IPS-NIHi11 (cell line): ENCODE measurements at places on chromosomes 5 and 9.

DNA sequence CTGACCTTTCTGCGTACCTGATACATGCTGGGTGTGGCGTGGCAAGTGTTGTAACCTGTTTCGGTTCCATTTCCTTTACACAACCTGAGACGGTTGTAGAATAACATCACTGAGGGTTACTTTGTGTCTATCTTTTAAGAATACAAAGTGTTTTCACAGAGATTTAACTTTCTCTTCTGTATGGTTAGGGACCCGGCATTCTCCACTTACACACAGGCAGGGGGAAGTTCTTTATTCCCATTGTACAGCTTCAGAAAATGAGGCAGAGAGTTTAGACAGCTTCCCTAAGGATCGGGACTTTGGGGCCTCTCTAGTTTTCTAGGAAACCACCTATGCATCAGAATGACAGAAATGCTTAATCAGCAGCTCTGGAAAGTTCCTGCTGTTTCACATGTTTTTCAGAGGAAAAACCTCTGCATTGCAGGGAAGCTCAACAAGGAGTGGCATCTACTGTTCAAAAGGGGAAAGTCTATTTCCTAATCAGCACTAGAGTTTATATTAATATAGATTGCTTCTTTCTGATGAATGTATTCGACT is 41.3 kb downstream of the CAST start:
- DNase-seq: no peak

DNA sequence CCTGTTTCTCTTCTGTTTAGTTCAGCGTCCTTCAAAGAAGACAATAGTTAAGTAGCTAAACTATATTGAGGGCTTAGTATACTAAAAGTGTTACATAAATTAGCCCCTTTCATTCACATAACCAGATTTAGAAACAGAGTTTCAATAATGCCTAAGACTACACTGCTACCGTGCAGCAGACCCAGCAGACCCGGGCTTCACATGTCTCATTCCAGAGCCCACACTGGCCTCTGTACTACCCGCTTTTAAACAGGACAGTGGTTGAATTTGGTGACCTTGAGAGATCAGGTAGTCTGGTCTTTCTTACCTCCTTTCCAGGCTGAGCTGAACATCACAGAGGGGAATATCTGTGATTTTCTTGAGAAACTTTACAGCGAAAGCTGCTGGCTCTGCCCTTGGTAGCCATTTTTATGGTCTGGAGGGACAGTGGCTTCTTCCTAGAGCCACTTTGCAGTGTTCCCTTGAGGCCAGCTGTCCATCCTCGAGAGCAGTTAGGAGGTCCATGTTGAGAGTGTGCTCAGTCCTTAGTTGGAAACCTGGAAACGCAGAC is 56.5 kb downstream of the SLC22A5 start:
- no peak for DNase-seq

DNA sequence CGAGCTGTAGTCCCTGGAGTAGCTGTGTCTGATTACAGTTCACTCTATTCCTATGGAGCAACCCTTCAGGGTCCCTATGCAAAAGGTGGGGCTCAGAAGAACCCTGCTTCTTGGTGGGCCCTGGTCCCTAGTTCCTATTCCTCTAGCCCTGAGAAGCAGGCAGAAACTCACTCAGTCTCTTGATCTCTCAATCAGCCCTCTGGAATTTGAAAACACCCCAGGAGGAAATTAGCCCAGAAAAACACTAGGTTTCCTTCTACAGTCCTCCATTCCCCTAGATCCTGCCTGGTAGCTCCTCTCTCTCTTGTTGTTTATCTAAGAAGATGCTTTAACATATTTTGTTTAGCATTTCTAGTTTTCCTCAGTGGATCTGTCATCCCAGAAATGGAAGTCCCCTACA is 7.6 kb downstream of the RGS3 start:
- no peak for DNase-seq

- DNase-seq: no peak
Measured at GRCh38 chr5:68369023-68369359, 153.4 kb downstream of the PIK3R1 start.

- DNase-seq: no peak
Measured at GRCh38 chr5:80296121-80296520, 23.7 kb upstream of the SPZ1 start.

DNA sequence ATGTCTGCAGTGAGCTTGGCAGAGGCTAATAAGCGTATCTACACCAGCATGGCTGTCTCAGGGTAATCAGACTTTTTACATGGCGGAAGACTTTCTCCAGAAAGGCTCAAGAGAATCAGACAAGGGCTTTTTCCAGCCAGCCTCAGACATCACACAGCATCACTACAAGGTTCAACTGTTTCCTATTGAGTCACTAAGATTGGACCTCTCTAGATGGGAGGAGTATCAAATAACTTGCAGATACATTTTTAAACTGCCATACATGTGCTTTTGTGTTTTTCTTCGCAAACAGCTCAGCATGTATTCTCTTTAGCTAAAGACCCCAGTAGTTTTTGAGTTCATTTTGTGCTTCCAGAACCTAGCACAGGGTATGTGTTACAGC is 22.9 kb upstream of the PIK3R1 start:
- no peak for DNase-seq

- DNase-seq: no peak
Measured at GRCh38 chr5:62259699-62260250, 46.2 kb upstream of the KIF2A start.

- DNase-seq: no peak
Measured at GRCh38 chr9:76521244-76521681, 62.3 kb downstream of the GCNT1 start.

DNA sequence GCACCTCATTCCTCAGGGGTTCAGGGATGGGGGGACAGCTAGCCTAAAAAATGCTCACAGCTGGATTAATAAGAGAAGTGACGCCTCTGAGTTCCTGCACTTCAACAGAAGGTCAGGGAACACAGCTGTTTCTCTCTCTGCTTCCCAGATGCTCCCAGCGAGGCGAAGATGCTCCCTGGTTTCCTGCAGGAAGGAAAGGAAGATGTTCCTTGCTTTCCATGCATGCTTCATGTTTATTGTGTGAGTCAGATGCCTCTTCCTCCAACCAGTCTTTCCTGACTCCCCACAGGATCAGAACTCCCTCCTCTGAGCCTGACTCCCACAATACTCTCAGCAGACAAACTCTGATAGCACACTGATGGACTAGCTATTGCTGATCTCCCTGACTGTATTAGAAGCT is 71.9 kb downstream of the MFAP3 start:
- no peak for DNase-seq

DNA sequence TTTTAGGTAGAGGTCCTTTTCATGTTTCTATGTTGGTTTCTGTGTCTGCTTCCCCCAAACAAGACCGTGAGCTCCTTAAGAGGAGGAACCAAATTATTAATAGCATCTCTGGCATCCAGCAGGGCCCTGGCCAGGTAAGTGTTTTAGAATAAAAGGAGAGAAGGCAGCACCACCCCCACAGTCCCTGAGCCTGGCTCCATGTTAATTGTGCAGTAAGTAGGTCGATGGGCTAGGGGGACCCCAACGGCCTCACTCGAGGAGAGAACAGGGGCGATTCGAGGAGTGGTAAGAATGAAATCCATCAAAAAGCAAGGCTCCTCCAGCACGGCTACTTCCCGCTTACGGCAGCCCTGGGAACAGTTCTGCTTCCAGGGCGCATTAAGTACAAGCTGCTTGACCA is 67.0 kb downstream of the GABBR2 start:
- no peak for DNase-seq

GRCh38 chr5:43609752-43610151 is 6.8 kb downstream of the NNT start:
- DNase-seq: no peak

DNA sequence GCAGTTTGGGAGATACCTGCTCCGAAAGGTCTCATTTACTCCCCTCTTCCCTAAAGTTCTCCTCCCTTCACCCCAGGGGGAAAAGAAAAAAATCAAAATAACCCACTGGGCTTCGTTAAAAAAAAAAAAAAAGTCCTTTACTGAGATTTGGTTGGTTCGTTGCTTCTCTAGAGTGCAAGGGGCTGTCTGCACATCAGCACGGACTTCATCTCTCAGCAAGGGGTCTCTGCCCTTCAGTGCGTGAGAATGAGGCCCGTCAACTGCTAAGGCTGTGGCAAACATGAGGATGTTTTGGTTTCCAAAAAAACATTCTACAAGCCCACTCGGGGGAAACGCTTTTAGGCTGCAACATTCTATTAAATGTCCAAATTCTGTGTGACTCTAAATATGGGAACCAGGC is 10.0 kb downstream of the BARHL1 start:
- DNase-seq: no peak

DNA sequence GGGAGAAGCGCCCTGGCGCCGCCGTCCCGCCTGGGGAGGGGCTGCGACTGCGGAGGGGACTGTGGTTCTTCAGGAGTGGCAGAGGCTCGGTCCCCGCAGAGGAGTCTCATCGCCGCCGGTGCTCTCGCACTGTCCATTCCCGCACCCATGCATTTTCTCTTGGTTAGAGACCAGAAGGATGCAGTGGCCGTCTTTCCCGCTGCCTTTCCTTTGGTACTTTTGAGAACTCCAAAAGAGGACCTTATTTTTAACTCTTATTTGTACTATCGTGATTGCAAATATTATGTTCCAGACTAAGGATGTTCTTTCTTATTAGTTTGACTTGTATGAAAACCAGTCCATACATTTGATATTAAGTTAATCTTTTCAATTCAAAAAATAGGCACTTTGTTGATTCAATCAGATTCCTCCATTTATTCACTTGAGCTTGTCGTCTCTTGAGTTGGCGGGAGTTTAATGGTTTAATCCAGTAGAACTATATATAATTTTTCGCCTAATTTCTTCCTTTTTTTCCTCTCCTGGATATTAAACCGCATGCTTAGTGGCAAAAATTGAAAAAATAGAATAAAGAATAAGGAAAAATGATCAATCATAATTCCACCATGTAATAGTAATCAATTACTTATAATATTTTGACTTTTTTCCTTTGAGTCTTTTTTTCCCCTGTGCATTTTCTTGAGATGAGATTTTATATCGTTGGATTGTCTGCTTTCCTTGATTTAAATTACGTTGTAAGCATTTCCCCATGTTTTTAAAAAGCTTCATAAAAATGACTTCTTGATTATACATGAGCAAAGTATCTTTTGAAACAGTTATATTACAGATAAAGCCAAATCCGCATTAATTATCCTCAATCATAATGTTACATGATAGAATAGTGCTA is 861 bp downstream of the ZFYVE16 start:
- peak; percentile 76 for DNase-seq

DNA sequence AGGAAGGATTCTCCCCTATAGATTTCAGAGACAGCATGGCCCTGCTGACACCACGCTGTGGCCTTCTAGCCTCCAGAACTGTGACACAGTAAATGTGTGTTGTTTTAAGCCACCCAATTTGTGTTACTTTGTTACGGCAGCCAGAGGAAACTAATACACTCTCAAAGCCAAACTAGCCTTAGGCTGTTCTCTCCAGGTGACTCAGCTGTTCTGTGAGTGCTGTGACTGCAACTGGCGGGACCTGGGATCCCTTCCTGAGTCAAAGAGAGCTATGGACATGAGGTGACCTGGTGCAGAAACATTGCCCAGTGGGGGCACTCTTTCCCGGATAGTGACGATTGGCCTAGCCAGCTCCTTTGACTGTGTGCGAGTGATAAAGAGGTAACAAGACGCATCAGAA is 14.0 kb upstream of the MLANA start:
- DNase-seq: peak; percentile 42

- no peak for DNase-seq
Measured at GRCh38 chr9:82170866-82171265, 182.3 kb downstream of the SPATA31D1 start.

DNA sequence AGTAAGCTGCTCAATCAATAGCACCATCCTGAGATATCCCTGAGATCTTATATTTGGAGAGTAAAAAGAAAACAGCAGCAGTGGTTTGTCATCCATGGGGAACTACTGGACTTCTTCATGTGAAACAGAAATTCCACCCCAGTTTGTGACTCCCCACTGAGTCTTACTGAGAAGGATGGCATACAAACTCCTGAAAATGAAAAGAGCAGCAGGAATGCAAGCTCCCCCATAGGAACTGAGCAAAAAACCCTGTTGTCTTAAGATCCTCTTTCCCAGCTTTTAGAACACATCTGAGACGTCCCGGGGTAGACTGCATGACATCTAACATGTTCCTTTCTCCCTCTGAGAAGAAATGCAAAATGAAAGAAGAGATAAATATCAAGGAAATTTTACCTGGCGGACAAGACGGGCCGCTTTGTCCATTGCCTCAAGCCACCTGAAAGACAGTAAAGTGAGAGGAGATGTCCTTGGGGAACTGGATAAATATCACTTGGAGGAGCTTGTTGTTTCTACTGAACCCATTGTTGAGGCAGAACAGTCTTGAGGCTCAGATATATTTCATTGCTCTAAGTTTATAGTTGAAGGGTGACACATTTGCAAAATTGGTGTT is 117.1 kb downstream of the NUDT12 start:
- DNase-seq: no peak

DNA sequence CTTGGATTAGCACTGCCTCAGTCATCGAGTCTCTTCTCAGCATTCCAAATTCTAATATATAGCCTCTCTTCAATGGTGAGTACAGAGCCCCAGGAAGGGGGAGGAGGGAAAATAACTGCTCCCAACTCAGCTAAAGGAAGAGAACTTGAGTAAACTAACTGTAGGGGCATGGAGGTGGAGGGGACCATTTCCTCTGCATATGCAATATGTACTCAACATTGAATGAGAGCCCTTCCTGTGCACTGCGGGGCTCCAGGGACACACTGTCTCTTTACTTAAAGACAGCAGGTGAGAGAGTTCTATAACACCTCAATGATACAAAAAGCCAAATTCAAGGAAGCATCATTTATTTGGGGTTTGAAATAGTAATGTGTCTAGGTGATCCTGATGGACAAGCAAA is 75.1 kb downstream of the GNAQ start:
- DNase-seq: peak; percentile 27
